ENCODE measurements at places on chromosomes 13 and 19. TPM values are rescaled to one million over a fixed set of nuclear protein-coding genes. Genes with fewer than 3 reads are reported as not detected.

The KLK6 gene
- total RNA-seq: 0.67 TPM

The MIA gene
- not detected for total RNA-seq

The PLA2G4C gene
- 1.1 TPM for total RNA-seq

The GZMM gene
- total RNA-seq: not detected

The CLC gene
- total RNA-seq: not detected

The ARMC6 gene
- total RNA-seq: 25.9 TPM

The SLC6A16 gene
- total RNA-seq: 4.0 TPM

The NMRK2 gene
- 1.4 TPM for total RNA-seq

The IGFL4 gene
- total RNA-seq: not detected

The ZNF441 gene
- total RNA-seq: 0.05 TPM

The LYPD5 gene
- not detected for total RNA-seq

The RRAS gene
- total RNA-seq: 23.9 TPM

The CYP2F1 gene
- not detected for total RNA-seq

- no peak for DNase-seq
Observed at GRCh38 chr19:48772503-48772953, 17.2 kb downstream of the FGF21 start.

DNA sequence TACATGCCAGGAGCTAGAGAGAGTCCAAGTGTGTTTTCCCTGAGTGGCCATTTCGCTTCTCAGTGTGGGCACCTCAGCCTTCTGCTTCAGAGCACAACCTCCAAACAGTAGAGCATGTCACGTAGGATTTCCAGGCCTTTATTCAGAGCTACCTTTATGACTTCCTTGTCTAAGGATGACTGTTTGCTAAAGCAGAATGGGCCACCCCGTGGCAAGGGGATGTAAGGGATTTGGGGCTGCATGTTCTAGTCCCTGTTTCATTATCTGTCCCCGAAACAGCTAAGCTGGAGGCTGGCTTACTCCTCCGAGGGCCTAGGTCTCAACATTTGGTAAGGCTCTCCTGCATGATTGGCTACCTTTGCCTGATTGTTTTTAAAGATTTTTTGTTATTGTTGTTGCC, 6.0 kb downstream of the RNASEH2B start:
- DNase-seq: no peak

- no peak for DNase-seq
Observed at GRCh38 chr13:74975111-74975510, 506.9 kb downstream of the TBC1D4 start.

DNA sequence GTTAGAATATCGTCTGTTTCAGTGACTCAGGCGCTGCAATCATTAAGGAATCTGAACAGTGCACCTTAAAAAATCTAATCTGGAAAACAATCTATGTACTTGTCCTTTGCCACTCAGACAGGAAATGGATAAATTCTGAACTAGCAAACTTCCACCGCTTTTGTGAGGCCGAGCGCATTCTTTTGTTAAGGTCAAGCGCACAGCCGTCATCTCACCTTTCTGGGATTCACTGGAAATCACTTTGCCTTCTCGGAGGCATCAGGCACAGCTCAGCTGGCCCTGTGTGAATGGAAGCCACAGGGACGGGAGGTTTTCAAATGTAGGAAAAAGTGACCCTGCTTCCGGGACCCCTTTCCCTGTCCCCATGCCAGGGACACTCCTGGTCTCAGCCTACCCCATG, 28.2 kb upstream of the SPACA7 start:
- DNase-seq: no peak

- no peak for DNase-seq
Observed at GRCh38 chr13:63050287-63050686, 1634.6 kb upstream of the PCDH20 start.

GRCh38 chr19:52941941-52942385, 18.7 kb upstream of the ZNF888 start:
- no peak for DNase-seq

DNA sequence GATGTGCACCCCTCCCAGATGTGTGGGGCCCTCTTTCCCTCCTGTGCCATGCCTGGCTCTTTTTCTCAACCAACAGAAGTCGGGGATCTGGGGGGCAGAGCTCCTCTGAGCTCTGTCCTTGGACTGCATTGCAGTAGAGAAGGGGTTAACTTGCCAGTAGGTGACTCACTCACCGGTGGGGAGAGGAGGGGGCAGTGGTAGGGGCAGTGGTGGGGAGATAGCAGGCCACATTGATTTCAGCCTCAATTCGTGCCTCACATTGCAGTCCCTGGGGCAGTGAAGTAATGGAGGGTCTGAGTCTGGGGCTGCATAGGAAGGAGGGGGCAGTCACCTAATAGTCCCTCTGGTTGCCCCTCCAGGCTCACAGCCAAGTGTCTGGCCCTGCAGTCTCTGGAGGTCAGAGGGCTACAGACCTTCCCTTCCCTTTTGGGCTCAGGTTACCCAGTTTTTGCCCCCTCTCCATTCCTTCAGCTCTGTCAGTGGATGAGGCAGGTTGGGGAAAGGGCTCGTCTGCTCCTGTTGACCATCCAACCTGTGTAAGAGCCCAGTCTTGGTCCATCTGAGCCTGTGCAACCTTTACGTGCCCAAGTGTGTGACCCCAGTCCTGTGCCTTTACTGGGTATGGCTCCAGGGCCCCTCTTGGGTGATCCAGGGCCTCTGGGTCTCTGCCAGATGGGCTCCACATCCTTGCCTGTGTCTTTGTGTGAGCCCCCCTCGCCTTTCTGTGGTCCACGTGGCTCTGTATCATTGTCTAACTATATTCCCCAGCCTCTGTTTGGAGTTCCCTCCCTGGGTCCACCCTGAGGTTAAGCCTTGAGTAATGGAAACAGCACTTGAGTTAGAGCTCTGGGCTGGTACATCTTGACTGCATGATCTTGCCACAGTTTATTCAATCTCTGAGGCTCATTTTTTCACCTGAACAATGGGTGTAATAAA, 13.0 kb downstream of the CIC start:
- no peak for DNase-seq

DNA sequence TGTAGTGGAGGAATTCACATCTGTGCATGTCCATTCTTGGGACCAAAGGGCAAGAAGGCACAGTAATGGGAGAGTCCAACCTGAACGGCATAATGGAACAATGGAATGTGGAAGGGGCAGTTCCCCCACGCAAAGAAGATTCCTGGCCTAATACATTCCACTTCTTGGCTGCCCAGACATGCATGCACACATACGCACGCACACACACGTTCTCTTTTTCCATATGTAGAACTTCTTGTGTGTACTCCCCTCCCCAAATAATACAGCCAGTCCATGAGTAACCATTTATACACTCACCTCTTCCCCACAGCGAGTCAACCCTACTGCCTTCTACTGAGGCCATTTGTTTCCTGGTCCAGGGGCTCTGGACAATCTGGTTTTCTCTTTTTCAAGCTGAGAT, 6.0 kb upstream of the STK24 start:
- DNase-seq: no peak

- DNase-seq: no peak
Observed at GRCh38 chr13:48160606-48161278, 65.8 kb upstream of the MED4 start.

DNA sequence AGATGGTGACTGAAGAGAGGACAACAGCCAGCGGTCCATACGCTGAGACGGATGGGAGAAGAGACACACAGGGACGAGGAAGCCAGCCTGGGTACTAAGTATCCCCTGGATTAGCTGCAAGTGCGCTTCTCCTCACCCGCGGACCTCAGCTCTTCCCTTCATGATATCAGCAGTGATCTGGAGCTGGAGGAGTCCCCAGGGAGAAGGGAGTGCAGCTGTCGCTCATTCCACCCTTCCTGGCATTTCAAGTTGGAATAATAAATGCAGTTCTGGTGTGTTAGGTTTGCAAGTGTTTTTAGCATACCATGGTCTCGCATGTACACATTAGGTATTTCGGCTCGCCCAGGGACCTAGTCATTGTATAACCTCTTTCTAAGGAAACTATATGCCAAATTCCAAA, 88.5 kb upstream of the C1QTNF9B start:
- no peak for DNase-seq

DNA sequence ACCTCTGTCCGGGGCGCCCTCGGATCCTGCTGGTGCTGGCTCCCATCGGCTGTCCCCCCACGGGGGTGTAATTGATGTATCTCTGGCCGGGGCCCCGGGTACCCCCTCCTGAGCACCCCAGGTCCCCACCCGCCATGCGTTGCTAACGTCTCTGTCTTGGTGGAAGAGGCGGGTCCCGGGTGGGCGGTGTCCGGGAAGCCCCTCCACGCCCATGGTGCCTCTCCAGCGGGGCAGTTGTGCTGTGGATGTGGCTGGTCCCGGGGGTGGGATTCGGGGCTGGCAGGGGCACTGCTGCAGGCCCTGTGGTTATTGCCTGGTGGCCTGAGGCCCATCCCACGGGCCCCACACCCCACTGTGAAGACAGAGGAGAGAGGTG, 4.9 kb downstream of the DIRAS1 start:
- DNase-seq: no peak

GRCh38 chr13:44058624-44059215, 179.0 kb downstream of the LACC1 start:
- DNase-seq: no peak

- no peak for DNase-seq
Observed at GRCh38 chr13:61470786-61471185, 55.1 kb upstream of the PCDH20 start.

GRCh38 chr13:102970542-102970941, 95.7 kb downstream of the SLC10A2 start:
- no peak for DNase-seq

GRCh38 chr13:28864544-28864943, 44.4 kb downstream of the MTUS2 start:
- no peak for DNase-seq

DNA sequence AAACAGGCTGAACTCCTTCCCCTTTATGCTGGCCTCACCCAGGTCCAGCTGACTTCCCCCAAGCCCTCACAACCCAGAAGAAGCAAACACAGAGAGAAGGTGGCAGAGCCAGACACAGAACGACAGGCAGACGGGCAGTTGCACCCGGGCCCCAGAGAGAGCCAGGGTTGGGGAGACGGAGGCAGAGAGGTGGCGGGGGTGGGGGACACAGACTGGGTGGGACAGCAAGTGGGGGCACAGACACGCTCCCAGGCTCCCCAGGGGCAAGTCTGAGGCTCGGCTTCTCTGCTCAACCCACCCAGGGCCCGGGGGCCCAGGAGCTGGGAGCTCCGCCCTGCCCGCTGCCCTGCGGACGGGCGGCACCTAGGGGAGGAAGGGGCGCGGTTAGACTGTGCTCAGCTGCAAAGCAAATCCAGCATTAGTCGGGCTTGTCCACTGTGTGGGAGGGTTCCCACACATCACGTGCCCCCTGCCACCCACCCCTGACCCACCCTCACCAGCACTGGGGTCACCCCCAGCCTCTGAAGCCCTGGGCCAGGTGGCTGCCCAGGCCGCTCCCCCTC, 31.3 kb upstream of the ASF1B start:
- no peak for DNase-seq

- DNase-seq: no peak
Observed at GRCh38 chr13:108919036-108919907, 289.9 kb downstream of the MYO16 start.

GRCh38 chr19:1518471-1518870, 5.4 kb upstream of the PLK5 start:
- DNase-seq: no peak

Measured in endothelial cell (in vitro differentiated cells).